ENCODE measurements at places on chromosomes 5 and 9.

- no peak for DNase-seq
Observed at GRCh38 chr5:3878267-3878666, 282.6 kb downstream of the IRX1 start.

GRCh38 chr5:39189292-39189955 is 29.9 kb downstream of the FYB1 start:
- no peak for DNase-seq

DNA sequence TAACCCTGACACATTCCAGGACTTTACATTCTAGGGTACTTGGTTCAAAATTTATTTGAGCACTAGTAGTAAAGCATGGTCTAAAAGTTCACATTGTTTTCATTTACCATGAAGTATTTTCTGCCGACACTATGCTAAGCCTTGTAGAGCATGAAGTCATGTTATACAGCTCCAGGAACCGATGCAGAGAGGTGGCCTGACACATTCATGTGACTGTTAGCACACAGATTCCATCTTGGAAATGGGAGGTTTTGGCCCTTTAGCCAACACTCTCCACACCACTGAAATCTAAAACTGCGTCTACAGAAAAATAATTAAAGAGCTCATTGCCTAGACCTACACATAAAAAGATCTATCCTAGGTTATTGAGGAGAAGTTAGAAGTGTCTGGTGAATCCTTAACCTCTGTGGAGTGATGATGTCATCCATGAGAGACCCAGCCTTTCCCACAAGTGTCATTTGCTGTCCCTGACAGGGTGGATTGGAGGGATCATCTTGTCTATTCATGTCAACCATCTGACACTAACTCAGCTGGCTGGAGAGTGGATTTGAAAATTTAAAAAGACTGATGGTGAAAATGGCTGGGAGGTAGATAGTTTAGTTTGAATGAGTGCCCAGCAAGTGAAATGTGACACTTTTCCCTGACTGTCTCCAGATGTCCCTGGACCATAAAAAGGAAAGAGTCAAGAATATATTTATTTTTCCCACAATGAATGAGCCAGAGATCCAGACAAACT is 1.3 kb downstream of the RANBP3L start:
- DNase-seq, result no peak

GRCh38 chr9:16134351-16134750 is 581.5 kb downstream of the CCDC171 start:
- no peak for DNase-seq

GRCh38 chr5:16886793-16887345 is 49.2 kb downstream of the MYO10 start:
- no peak for DNase-seq

DNA sequence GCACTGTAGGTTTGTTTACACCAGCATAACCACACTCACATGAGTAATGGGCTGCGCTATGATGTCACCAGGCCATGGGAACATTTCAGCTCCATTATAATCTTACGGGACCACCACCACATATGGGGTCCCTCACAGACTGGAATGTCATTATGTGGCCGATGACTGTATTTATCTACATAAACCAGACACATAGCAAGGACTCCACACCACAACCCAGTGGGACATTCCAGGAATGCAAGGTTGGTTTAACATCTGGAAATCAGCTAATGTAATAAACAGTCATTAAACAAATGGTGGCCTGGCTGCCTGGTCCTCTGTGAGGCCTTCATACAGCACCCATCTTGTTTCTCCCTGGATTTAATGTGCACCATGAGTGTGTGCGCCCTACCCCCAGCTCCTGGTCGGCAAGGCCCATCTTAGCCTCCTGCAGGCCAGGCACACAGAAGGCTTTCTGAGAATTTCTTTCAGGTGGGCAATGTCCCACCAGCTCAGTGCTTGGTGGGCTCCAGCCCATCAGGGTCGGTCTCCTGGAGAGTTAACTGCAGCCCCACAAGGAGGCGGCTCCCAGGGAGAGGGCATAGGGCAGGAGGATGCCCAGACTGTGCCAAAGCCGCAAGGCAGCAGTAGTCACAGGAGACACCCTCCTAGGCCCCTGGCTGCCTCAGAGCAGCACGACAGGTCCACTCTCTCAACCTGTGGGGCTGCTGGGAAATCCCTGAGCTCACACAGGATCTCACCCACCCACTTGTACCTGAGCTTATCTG is 35.9 kb upstream of the SARDH start:
- DNase-seq, result no peak

DNA sequence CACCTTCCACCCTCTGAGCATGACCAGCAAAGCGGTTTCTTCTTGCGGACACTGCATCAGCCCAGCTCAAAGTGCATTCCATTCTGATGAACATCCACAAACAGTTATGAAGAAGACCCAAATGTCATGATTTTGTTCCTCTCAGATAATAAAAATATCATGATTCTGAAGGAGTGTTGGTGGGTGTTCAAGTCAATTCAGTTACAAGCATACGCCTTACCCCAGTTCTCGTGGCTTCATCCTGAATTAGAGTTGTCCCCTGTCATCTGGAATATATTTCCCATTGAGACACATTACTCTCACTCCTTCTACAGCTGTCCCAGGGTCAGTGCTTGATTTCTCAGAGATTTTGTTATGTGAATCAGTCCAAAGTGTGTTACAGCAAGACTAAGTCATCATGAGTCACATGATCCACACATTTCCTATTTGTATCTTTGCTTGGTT is 325.4 kb downstream of the RFX3 start:
- no peak for DNase-seq

GRCh38 chr5:68169903-68170302 is 45.7 kb upstream of the PIK3R1 start:
- DNase-seq, result no peak

DNA sequence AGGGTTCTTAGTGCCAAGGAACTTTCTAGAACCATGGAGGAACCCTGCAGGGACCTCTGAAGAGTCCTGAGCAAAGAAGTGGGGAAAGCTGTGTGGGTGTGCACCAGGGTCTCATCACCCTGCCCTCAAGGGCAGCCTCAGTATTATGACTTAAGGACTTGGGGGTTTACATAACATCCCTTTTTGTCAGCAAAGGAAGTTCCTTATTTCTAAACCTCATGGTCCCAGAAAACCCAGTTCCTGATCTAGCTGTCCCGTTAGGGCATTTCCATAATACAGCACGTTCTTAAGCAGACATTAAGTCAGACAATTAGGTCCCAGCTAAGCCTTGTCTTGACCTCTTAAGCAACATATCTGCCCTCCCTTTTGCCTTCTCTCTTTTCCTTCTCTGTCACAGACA is 57.3 kb downstream of the DAPK1 start:
- DNase-seq, result no peak

GRCh38 chr5:114250536-114250935 is 111.3 kb upstream of the KCNN2 start:
- no peak for DNase-seq

DNA sequence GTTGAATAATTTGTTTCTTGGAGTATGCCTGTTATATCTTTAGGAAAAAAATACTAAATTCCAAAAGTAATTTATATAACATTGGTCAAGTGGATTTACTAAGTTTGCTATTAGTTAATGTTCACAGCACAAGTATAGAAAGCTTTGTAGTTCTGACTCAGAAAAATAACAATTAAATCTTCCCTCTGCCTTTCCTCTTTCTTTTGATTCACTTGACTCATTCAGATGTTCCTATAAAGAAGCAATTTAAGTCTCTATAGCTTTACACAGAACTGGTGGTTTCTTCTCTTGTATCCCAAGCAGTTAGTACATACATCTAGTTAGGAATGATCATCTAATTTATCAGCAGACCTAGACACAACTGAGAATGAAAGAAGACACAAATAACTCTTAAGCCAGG is 4.5 kb upstream of the CDC42SE2 start:
- DNase-seq, result no peak

GRCh38 chr5:90221951-90222350 is 187.6 kb downstream of the CETN3 start:
- no peak for DNase-seq

GRCh38 chr5:171826132-171826531 is 40.5 kb downstream of the SMIM23 start:
- no peak for DNase-seq

DNA sequence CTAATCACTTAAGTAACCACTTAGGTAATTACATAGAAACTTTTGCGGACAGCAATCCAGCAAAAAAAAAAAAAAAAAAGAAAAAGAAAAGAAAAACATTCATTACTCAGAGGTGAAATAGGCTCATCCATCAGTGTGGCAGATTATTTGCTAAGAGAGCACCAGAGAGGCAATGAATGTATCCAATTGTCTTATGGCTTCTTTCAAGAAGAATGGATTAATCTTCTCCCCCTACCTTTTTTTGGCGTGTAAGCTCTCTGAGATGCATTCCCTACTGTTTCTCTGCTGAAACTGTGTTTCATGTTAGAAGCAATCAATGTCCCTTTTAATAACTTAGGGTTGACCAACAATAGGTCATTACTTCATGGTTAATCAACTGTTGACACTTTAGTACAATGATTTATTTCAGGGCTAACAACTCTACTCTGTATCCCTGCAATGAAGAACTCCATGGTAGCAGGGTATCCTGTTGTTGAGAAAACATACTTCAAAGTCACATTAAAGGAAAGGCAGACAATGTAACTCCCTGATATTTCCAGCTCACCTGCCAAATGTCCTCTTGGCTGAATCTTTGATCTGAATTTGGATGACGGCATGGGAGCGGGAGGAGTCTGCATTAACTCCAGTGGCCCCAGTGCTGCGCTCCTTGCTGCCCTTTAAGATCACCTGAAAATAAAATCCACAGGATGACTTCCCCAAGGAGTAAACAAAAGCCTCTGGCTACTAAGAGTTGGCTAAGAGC is 57.6 kb downstream of the KIF24 start:
- no peak for DNase-seq

- DNase-seq, result no peak
Observed at GRCh38 chr5:124457101-124457500, 289.3 kb downstream of the ZNF608 start.

GRCh38 chr9:107650321-107650720 is 160.8 kb upstream of the KLF4 start:
- no peak for DNase-seq

DNA sequence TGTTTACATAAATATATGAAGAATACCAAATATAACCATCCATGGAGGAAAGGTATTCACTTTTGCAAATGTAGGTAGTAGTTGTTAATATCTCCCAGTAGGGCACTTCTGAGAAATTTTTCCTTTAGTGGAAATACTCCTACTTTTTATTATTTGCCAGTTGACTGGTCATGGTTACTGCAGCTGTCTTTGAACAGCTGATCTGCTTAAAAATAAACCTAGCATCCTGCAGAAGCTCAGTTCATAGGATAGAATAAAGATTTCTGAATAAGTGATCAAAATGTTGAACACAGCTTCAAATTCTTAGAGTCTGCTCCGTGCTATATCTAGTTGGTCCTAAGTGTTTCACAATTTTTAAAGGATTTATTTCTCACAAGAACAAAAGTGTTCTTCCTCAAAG is 270.7 kb upstream of the TRPC7 start:
- no peak for DNase-seq

- no peak for DNase-seq
Observed at GRCh38 chr9:36791222-36791950, 218.7 kb downstream of the MELK start.

Data from activated naive CD4-positive, alpha-beta T cell treated with anti-CD3 and anti-CD28 coated beads, Interleukin-2, amount 50 U/mL, for 72 hours (primary cell).